ENCODE measurements at places on chromosomes 16 and 17.

DNA sequence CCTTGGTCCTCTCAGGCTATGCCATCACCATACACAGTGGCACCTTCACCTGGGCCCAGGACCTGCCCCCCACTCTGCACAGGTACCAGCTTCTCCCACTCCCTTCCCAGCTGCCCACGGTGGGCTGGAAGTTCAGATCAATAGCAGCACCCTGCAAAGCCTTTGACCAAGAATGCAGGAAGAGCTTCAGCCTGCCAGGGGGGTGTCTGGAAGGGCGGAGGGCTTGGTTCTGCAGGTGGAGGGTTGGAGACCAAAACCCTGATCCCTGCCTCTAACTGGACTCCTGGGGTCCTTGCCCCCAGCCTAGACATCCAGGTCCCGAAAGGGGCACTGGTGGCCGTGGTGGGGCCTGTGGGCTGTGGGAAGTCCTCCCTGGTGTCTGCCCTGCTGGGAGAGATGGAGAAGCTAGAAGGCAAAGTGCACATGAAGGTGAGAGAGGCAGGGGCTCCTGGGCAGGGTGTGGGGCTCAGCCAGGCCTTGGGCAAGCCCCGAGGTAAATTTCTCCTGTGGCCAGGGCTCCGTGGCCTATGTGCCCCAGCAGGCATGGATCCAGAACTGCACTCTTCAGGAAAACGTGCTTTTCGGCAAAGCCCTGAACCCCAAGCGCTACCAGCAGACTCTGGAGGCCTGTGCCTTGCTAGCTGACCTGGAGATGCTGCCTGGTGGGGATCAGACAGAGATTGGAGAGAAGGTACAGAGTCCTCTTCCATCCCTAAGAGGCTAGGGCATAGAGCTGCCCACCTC, 34.3 kb downstream of the ABCC3 start:
- no peak for DNase-seq

- no peak for DNase-seq
Measured at GRCh38 chr16:30499284-30499683, 26.7 kb downstream of the ITGAL start.

- no peak for DNase-seq
Measured at GRCh38 chr17:34098699-34099098, 156.4 kb upstream of the CCL2 start.

- DNase-seq, result no peak
Measured at GRCh38 chr16:10668322-10669045, 26.2 kb downstream of the TEKT5 start.

DNA sequence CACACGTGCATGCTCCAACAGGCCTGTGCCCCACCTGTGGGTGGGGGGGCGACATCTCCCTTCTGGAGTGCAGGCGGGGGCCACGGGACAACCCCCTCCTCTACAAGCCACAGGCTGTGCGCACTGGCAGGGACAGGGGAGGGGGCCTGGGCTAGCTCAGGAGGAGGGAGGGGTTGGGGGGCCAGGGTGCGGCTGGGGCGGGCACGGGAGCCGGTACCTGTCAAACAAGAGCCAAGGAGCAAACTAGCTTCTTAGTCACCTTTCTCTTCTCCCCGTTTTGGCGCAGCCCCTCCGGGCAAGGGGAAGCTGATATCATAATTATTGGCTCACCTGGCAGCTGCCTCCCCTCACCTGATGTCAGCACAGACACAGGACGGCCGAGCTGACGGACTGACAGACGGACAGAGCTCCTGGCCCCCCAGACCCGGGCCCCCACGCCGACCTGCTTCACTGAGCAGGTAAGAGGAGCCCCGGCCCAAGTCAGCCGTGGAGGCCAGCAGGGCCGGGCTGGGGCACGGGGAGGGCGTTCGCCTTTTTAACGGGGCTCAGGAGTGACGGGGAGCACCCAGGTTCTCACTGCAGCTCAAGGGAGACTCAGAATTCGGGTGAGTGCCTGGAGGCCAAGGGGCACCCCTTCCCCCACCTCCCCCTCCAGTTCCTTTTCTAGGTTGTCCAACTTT, at the start of gene FOXN1:
TSS of gene FOXN1 (plus strand) at position 363 of the 680 bp plus-strand sequence. CDS start 17,622 bp downstream, outside the sequence.
- no peak for DNase-seq

- no peak for DNase-seq
Measured at GRCh38 chr16:5442054-5442453, 344.5 kb upstream of the EEF2KMT start.

- DNase-seq, result no peak
Measured at GRCh38 chr17:79939094-79939435, 96.6 kb downstream of the TBC1D16 start.

- DNase-seq, result no peak
Measured at GRCh38 chr17:33962857-33963655, 292.0 kb upstream of the CCL2 start.

GRCh38 chr17:56125830-56126819, 27.1 kb upstream of the ANKFN1 start:
- DNase-seq, result no peak

DNA sequence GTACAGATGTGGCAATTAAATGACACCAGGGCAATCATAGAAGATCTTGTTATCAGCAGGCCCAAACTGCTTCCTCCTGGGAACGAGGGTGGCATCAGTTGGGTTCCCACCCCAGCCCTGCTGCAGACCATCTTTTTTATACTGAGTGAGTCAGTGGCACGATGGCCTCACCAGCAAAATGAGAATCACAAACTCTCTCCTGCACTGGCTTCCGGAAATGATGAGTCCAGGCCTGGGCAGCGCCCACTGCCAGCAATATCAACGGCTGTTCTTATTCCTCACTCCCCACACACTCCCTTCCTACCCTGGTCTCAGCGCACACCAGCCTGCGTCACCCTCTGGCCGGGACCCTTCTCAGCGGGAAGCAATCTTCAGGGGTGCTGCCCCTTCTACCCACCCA, 340.3 kb downstream of the FOXL1 start:
- no peak for DNase-seq

- no peak for DNase-seq
Measured at GRCh38 chr17:66345264-66345663, 42.9 kb downstream of the PRKCA start.

- no peak for DNase-seq
Measured at GRCh38 chr17:77352996-77353395, 212.2 kb downstream of the SEC14L1 start.

DNA sequence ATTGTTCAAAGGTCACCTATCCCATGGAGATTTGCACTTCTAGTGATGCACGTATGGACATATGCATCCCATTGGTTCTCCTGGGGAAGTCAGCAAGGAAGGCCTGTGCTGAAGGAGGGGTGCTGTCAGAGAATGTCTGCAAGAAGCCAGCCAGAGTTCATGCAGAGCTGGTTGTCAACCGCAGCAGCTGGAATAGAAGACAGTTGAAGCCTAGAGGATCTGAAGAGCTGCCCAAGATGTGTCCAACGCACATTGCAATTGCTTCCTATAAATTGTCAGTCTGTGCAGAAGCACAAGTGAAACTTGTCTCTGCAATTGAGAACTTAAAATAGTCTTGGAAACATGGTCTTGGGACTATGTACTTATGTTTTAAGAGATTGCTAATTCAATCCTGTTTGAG, 82.1 kb upstream of the CNTNAP4 start:
- DNase-seq, result no peak

DNA sequence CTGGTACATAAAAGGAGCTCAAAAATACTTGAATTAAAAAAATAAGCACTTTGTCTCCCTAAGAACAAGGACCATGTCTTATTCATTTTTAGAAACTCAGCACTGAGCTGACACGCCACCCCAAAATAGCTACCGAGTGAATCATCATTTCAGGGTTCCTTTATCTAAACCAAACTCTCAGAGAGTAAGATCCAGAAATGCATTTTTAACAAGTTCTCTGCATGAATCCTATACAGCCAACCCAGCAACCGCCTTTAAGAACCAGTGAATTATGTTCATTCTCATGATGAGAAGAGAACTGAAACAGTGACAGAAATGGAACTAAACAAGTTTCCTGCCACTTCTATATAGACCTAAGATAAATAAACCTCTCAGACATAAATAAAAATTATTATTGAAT, 8.7 kb downstream of the C16orf87 start:
- no peak for DNase-seq

GRCh38 chr17:80441133-80441578, 26.2 kb downstream of the ENDOV start:
- no peak for DNase-seq

DNA sequence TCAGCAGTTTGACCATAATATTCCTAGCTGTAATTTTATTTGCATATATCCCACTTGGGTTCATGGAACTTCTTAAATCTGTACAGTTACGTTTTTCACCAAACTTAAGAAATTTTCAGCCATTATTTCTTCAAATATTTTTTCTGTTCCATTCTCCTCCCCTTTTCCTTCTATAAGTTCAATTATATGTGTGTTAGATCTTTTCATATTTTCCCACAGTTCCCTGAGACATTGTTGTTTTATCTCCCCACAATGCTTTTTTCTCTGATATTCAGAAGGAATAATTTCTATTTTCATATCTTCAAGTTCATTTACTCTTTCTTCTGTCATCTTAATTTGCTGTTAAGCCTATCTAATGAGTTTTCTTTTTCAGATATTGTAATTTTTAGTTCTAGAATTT, 26.1 kb downstream of the IKZF3 start:
- DNase-seq, result no peak

GRCh38 chr17:55622547-55622946, 100.1 kb downstream of the TMEM100 start:
- DNase-seq, result no peak

- no peak for DNase-seq
Measured at GRCh38 chr17:31838636-31839225, 20.3 kb downstream of the COPRS start.

- DNase-seq, result no peak
Measured at GRCh38 chr17:78781104-78781892, 775 bp downstream of the CYTH1 start.

DNA sequence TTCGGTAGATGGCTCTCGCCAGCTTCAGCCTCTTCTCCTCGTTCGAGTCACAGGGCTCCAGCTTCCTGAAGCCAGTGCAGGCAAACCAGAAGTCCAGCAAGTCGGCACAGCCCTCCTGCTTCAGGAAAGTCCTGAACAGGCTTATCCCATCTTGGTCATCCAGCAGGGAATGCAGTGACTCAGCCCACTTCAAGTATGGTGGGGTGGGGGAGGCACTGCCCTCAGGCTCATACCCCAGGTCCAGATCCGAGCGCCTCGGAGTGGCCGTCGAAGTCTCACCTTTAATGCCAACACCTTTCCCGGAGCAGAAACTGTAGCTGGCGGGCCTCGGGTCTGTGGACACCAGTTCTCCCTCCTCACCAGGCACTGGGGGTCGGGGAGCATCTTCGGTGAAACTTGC, 5.9 kb downstream of the AXIN1 start:
- DNase-seq, result no peak

DNA sequence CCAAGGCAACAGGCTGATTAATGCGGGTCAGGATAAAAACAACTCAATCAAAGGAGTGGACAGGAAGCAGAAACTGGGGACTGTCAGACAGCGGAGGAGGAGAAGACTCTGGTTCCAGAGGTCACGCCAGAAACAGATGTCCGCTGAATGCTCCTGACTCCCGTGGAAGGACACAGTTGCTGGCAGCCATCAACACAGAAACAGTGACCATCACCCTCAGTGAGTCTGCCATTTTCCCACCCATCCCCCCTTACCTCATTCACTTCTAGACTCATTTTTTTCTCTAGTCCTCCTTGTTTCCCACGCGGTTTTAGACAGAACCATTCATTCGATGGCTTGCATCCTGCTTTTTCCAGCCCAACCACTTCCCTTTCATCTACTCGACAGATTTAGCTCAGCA, 40.9 kb downstream of the DHRS7C start:
- no peak for DNase-seq

GRCh38 chr16:89593841-89594240, 18.3 kb downstream of the CPNE7 start:
- no peak for DNase-seq

DNA sequence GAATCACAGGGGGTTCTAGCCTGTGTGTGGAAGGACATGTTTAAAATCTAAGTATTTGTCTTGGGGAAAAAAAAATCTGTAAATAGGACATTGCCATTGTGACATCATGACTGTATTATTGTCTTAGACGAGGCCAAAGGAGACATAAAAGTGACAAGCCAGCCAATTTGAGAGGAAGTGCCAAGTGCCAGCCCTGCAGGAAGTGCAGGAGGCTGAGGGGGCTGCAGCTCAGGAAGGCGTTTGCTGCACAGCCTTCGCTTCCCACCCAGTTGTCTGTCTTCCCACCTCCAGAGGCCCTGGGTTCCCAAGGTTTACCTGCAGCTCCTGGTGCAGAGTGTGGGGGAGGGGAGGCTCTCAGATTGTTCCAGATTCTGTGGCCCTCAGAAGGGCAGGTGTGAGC, 1.3 kb downstream of the ADCY7 start:
- no peak for DNase-seq

- no peak for DNase-seq
Measured at GRCh38 chr16:57882206-57882605, 79.9 kb upstream of the KIFC3 start.

DNA sequence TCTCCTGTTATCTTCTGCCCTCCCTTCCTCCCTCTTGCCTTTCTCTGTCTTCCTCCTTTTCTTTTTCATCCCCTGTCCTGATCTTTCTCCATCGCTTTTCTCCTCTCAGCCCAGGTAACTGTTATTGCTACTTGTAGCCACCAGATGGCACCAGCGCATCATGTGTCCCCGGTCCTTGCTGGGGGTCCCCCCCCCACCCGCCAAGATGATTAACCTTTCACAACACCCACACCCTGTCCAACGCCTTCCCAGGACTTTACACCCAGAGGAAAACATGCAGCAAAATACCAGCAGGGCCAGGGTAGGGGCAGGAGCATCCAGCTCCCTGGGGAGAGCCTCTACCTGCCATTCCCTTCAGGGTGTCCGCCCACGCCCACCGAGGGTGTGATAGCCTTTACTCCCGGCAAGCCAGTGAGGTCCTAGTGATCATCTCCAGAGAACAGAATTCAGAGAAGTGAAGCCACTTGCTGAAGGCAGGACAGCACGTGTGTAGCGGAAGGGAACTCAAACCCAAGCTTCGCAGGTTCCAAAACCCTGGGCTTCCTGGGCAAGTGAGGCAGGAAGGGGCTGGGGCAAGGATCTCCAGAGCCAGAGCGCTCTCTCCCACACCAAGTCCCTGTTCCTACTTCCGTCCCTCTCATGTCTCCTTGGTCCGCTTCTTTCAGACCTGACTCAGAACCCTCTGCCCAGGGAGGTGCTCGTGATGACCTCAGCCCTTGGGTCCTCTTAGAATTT, 13.4 kb upstream of the TAC4 start:
- no peak for DNase-seq

- DNase-seq, result no peak
Measured at GRCh38 chr16:2037115-2037514, 10.4 kb downstream of the NHERF2 start.

GRCh38 chr17:78051186-78051972, 77.2 kb downstream of the TMC6 start:
- no peak for DNase-seq
